ENCODE measurements at places on chromosomes 1 and 21.
A peak's percentile ranks its signal among the peaks of the same experiment; 100 is the strongest.

GRCh38 chr1:233242827-233243483 is 52.6 kb downstream of the PCNX2 start:
- DNase-seq, result no peak

- DNase-seq, result no peak
Measured at GRCh38 chr1:163085041-163085903, 16.1 kb downstream of the RGS4 start.

- DNase-seq, result no peak
Measured at GRCh38 chr1:8374812-8375211, 56.9 kb downstream of the SLC45A1 start.

DNA sequence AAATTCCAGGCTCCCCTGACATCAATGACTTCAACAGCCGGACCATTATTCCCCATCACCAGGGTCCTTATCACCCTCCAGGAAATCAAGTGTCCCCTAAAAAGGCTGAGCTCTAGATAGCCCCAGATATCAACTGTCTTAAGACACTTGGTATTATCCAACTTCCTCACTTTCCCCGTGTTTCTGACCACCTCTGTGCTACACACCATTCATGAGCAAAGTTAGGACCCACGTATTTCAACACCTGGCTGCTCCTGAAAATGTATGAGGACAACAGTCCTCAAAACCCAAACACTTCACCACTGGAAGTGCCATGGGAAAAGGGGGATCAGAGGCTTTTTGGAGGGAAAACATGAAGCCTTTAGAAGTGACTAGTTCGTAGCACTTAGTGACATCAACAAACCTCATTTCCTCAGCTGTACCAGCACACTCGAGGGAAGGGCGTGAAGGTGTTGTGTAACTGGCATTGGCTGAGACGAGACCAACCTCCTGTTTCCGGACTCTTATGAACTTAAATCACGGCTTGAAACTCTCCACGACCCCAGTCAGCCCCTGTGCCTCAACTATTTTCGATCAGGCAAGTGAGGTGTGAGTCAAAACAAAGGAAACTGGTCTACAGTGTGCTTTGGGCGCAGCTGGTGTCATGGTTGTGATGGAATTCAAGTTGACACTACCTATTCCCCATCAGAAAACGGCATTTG is 4.1 kb upstream of the CHD5 start:
- DNase-seq, result no peak

- DNase-seq, result no peak
Measured at GRCh38 chr21:14285147-14285761, 69.3 kb downstream of the RBM11 start.

DNA sequence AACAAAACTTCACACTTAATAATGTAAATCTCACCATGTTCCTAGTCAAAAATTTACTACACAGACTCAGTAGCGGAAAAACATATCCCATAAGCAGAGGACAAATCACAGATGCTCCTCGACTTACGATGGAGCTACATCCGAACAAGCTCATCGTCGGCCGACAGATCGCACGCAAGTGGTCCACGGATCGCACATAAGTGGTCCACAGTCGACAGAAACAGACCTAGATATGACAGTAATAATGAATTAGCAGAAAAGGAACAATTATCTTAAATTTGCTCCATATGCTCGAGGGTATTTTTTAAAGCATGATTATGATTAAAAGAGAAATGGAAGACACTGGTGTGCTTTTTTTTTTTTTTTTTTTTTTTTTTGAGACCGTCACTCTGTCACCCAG is 36.3 kb downstream of the WDR4 start:
- no peak for DNase-seq

DNA sequence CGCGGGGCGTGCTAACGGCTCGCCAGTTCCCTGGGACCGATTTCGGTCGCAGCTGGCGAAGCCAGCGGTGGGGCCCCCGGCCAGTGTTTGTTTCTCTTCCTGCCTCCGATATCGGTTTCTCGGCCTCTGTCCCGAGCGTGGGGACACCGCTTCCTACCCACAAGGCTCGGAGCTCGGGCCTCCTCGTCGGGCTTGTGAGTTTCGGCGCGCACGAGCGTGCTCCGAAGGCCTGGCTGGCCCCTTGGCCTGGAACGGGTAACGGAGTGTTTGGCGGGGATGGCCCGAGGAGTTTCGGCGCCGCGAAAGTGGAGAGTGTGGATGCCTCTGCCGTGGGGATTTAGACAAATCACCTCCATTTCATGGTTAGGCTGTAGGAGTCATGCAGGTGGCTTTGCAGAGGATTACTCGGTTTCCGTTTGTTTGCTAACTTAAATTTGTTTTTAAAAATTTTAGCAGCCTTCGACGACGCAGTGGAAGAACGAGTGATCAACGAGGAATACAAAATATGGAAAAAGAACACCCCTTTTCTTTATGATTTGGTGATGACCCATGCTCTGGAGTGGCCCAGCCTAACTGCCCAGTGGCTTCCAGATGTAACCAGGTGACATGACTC is 559 bp downstream of the RBBP4 start:
- DNase-seq, result peak; percentile 4

- no peak for DNase-seq
Measured at GRCh38 chr1:169387399-169387798, 19.4 kb downstream of the BLZF1 start.

- DNase-seq, result peak; percentile 20
Measured at GRCh38 chr1:220487297-220487820, 40.6 kb upstream of the MARK1 start.

- DNase-seq, result no peak
Measured at GRCh38 chr1:60268451-60268850, 194.9 kb upstream of the C1orf87 start.

GRCh38 chr1:72485801-72486200 is 203.5 kb upstream of the NEGR1 start:
- peak; percentile 11 for DNase-seq

GRCh38 chr1:26583646-26584485 is 54.3 kb downstream of the RPS6KA1 start:
- no peak for DNase-seq

DNA sequence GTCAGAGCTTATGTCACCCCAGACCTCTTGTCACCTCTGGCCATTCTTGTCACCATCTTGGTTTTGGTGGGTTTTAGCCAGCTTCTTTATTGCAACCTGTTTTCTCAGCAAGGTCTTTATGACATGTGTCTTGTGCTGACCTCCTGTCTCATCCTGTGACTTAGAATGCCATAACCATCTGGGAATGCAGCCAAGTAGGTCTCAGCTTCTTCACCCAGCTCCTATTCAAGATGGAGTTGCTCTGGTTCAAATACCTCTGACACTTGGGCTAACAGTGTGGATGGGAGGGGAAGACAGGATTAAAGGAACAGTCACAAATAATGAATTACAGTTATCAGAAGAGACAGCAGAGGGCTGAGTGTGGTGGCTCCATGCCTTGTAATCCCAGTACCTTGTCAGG is 30.5 kb upstream of the PIK3CD start:
- no peak for DNase-seq

DNA sequence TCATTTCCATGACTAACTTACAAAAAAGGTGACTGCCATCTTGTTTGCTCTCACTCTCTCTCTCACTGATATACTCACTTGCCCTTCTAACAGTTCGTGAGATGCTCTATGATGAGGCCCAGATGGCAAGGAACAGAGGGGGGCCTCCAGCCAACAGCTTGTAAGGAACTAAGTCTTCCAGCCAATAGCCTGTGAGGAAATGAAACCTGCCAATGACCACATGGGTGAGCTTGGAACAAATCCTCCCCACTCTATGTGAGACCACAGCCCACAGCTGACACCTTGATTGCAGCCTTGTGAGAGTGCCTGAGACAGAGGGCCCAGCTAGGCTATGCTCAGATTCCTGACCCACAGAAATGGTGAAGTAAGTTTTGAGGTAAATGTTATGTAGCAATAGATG is 153.7 kb downstream of the HHIPL2 start:
- no peak for DNase-seq

GRCh38 chr1:64478594-64479470 is 8.9 kb downstream of the CACHD1 start:
- no peak for DNase-seq

- no peak for DNase-seq
Measured at GRCh38 chr1:34532113-34532512, 222.7 kb upstream of the GJB5 start.

GRCh38 chr1:10989095-10989494 is 23.4 kb upstream of the TARDBP start:
- no peak for DNase-seq

DNA sequence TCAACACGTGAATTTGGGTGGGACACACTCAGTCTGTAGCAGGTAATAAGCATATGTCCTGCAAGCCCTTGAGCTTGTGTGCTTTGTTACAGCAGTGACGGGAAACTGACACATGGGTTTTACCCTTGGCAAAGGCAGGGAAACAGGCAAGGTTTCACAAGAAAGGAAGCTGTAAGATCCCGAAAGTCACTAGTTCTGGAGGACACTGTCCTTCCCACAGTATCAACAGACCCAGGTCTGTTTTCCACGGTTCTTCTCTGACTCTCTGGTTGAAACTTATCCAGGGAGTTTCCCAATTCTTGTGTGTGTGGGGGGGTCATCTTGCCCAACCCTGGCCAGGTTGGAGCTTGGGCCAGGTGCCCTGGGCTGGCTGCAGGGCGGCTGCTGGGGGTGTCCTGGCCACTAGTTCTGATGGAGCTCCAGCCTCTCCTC is 29.3 kb upstream of the ZBTB21 start:
- DNase-seq, result peak; percentile 60

- DNase-seq, result no peak
Measured at GRCh38 chr1:52168373-52169080, 26.6 kb downstream of the ZFYVE9 start.

GRCh38 chr1:153833171-153833570 is 58.0 kb downstream of the SLC27A3 start:
- DNase-seq, result no peak

GRCh38 chr21:39441502-39442475 is 3.8 kb downstream of the LCA5L start:
- no peak for DNase-seq

DNA sequence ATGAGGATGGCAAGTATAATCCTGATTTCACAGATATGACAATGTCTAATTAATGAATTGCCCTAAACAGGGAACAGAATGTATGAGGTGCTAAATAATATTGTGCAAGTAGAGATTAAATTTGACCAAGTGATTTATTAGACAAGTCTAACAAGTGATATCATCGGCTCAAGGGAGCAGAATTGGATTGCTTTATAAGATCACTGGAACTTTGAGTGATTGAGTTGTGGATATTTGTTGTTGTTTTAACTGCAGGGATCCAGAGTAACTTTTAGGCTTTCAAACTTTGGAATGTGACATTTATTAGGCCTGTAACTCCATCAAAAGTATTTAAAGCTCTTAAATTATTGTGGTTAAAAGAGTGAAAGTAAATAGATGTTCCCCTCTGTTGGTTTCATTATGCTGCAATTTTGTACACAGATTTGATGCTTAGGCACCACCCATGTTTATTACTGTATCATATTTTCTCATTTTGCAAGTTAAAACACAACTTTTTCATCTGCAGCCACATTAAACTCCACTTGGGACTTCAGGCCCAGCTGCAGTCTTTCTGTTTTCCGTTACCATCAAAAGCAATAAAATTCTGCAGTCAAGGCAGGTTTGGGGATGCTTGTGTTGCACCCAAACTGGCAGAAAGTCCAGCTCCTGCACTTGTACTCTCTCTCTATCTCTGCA is 206.6 kb downstream of the HLX start:
- DNase-seq, result no peak

- DNase-seq, result no peak
Measured at GRCh38 chr1:180234369-180235076, 4.5 kb downstream of the LHX4 start.

GRCh38 chr1:5781079-5781478 is 211.1 kb downstream of the NPHP4 start:
- no peak for DNase-seq

DNA sequence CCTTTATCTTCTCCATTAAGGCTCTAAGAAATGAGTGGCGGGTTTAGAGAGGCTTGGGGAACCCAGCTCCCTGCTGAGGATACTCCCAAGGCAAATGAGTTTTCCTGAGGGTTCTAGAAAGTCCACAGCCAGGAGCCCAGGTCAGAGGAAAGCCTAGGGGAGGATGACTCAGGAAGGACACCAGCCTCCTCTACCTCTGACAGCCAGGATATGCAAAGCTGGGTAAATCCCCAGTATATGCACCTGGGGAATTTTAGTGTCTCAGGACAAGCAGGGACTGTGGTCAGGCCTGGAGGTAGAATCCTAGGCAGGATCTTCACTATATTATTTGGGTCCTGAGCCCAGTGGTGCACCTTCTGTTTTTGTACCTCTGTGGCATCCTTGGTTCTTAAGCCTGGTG is 23.5 kb upstream of the WNT4 start:
- DNase-seq, result no peak

DNA sequence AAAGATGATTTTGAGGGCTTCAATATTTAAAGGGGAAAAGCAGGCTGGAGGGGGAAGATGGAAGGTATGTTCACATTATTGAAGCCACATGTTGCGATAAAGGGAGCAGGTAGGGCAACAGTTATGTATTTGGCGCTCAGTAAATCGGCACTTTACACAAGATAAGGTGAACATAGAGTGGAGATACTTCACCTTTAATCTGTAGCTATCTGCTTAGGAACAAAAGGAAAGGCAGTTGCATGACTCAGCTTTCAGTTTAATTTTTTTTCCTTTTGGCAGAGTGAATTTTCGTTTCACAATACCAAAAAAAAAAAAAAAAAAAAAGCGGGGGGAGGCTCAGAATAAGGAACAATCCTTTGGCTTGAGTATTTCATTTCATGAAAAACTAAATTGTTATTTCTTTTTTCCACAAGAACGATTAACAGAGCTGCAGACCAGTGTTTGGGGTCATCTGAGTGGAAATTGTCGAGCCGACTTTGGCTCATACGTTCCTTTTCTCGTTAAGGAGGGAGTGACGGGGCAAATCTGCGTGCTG is 1.1 kb upstream of the COQ8A start:
- DNase-seq, result no peak

DNA sequence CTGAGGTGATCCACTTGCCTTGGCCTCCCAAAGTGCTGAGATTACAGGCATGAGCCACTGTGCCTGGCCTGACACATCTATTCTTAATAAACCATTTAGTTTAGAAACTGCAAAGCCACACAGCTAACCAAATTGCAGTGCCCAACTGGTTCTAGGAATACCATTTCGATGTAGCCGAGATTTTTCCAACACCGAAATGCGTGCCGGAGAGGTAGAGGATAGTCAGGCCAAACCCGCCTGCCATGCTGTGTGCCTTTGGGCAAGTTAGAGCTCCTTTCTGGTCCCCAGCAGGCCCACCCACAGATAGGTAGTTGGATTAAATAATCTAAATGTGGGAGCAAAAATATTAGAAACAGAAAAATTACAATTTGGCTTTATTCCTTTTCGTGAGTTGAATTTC is 254.4 kb downstream of the FOXD2 start:
- no peak for DNase-seq

All from skeletal muscle cell (primary cell).